Common myeloid progenitor, CD34-positive (primary cell): ENCODE measurements at places on chromosomes 12 and 14.
A peak's percentile ranks its signal among the peaks of the same experiment; 100 is the strongest.

DNA sequence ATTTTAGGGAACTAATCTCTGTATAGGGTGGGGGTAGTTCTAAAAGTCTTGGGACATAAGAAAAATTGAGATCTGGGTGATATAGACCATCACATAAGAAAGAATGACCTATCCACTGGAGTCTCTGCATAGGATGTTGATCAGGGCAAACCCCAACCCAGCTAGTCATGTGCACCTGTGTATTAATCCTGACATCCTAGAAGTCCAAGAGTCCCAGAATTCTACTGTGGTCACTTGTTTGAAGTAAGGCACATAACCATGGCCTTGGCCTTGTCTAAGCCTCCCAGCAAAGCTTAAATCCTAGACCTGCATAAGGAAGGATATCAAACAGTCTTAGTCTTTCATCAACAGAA, 334.1 kb upstream of the DCN start:
- no peaks in the 10 kb centered on the region for H3K36me3 ChIP-seq
- H3K4me1 ChIP-seq, result no peaks in the 10 kb centered on the region
- no peak overlapping the region for H3K27ac ChIP-seq

DNA sequence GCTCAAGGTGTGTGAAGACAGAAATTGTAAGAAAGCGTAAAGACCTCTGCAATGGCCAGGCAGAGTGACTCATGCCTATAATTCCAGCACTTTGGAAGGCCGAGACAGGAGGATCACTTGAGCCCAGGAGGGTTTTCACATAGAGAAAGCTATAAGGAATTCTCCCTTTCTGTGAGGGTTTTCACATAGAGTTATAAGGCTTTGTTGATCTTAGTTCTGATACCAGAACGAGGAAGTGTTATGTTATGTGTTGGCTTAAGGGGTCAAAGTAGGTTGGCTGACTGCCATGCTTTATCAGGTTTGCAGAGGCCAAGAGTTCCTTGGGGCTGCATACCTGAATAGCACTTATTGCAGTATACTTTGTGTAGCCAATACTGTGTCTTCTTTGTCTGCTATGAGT, 139.1 kb downstream of the ERC1 start:
- peaks cover 2% of the 10 kb centered on the region for H3K36me3 ChIP-seq
- H3K4me1 ChIP-seq, result peaks cover 3% of the 10 kb centered on the region
- H3K4me3 ChIP-seq, result no peak overlapping the region
- H3K27me3 ChIP-seq, result no peaks in the 10 kb centered on the region
- H3K27ac ChIP-seq, result no peak overlapping the region

GRCh38 chr12:12821975-12822374, 8.8 kb downstream of the DDX47 start:
- peaks cover 39% of the 10 kb centered on the region for H3K36me3 ChIP-seq
- H3K27me3 ChIP-seq, result no peaks in the 10 kb centered on the region
- no peak overlapping the region for H3K27ac ChIP-seq
- H3K4me1 ChIP-seq, result no peaks in the 10 kb centered on the region
- no peak for DNase-seq

DNA sequence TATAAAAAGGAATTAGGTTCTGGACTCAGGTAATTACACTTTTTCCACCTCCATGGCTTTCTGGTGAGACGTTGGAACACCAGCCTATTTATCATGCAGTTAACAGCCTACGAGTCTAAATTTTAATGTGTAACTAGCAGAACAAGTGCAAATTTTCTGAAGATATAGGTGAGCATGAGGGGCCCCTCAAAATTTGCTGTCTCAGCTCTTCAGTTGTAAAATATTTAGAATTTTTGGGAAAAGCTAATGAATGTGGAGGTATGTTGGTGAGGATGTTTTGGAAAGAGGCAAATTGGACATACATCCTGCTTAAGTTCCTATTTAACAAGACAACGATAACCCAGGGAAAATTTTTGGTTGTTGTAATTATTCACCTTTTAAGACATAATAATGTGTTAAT, 25.3 kb upstream of the BCAT1 start:
- no peak for DNase-seq
- H3K27me3 ChIP-seq, result no peaks in the 10 kb centered on the region
- no peaks in the 10 kb centered on the region for H3K4me1 ChIP-seq
- H3K27ac ChIP-seq, result no peak overlapping the region
- H3K36me3 ChIP-seq, result no peaks in the 10 kb centered on the region
- H3K4me3 ChIP-seq, result no peak overlapping the region

DNA sequence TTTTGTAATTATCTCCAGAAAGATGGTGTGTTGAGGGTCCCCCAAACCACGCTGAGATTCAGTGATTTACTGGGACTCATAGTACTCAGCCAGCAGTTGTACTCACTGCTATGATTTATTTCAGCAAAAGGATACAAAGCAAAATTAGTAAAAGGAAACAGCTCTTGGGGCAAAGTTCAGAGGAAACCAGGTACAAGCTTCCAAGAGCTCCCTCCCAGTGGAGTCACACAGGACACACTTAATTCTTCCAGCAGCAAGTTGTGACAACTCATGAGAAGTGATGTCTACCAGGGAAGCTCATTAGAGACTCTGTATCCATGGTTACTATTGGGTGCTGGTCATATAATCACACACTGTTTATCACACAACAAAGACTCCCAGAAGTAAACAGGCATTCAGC, 38.7 kb downstream of the TTC8 start:
- no peaks in the 10 kb centered on the region for H3K27me3 ChIP-seq
- no peaks in the 10 kb centered on the region for H3K4me1 ChIP-seq
- H3K36me3 ChIP-seq, result no peaks in the 10 kb centered on the region
- DNase-seq, result no peak

DNA sequence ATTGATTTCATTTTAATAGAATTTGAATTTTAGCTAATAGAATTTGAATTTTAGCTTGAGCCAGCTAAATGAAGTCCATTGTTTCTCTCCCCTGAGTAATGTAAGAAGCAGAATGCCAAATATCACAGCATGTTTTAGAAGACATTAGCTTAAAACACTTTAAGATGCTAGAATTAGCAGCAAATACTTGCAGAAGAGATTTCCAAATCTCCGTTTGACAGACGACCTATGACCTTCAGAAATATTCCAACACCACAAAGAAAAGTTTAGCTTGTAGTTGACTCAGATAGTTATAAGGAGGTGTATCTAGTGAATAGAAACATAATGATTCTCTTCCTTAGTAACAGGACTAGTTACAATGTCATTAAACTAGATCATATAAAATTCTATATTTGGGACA, 51.7 kb upstream of the MYF6 start:
- no peak for DNase-seq
- no peaks in the 10 kb centered on the region for H3K4me1 ChIP-seq
- H3K27ac ChIP-seq, result no peak overlapping the region

- DNase-seq, result peak; percentile 22
- H3K4me1 ChIP-seq, result peaks cover 22% of the 10 kb centered on the region
- no peak overlapping the region for H3K4me3 ChIP-seq
- peaks cover 6% of the 10 kb centered on the region for H3K36me3 ChIP-seq
- H3K27ac ChIP-seq, result no peak overlapping the region
Measured at GRCh38 chr12:65327207-65328076, 49.0 kb downstream of the MSRB3 start.

- no peak for DNase-seq
- H3K4me3 ChIP-seq, result peak overlapping the region; percentile 19
- H3K27me3 ChIP-seq, result no peaks in the 10 kb centered on the region
- H3K36me3 ChIP-seq, result no peaks in the 10 kb centered on the region
- peaks cover 45% of the 10 kb centered on the region for H3K4me1 ChIP-seq
Measured at GRCh38 chr14:35333264-35333730, 41.1 kb downstream of the PSMA6 start.

- H3K4me3 ChIP-seq, result no peak overlapping the region
- no peaks in the 10 kb centered on the region for H3K27me3 ChIP-seq
- DNase-seq, result no peak
- no peaks in the 10 kb centered on the region for H3K4me1 ChIP-seq
- no peak overlapping the region for H3K27ac ChIP-seq
Measured at GRCh38 chr12:125552295-125552694, 487.1 kb downstream of the AACS start.

GRCh38 chr12:104426926-104427546, 29.7 kb upstream of the CHST11 start:
- no peak for DNase-seq
- no peak overlapping the region for H3K27ac ChIP-seq
- no peaks in the 10 kb centered on the region for H3K27me3 ChIP-seq
- no peaks in the 10 kb centered on the region for H3K36me3 ChIP-seq
- no peaks in the 10 kb centered on the region for H3K4me1 ChIP-seq

- no peak overlapping the region for H3K27ac ChIP-seq
- no peak overlapping the region for H3K4me3 ChIP-seq
- DNase-seq, result no peak
- H3K27me3 ChIP-seq, result no peaks in the 10 kb centered on the region
- H3K4me1 ChIP-seq, result peaks cover 27% of the 10 kb centered on the region
Measured at GRCh38 chr12:48032597-48032996, 28.3 kb upstream of the COL2A1 start.

GRCh38 chr12:131607658-131608447, 103.0 kb upstream of the SFSWAP start:
- H3K27ac ChIP-seq, result no peak overlapping the region
- peaks cover 31% of the 10 kb centered on the region for H3K4me1 ChIP-seq
- H3K4me3 ChIP-seq, result no peak overlapping the region
- H3K36me3 ChIP-seq, result no peaks in the 10 kb centered on the region
- H3K27me3 ChIP-seq, result no peaks in the 10 kb centered on the region

DNA sequence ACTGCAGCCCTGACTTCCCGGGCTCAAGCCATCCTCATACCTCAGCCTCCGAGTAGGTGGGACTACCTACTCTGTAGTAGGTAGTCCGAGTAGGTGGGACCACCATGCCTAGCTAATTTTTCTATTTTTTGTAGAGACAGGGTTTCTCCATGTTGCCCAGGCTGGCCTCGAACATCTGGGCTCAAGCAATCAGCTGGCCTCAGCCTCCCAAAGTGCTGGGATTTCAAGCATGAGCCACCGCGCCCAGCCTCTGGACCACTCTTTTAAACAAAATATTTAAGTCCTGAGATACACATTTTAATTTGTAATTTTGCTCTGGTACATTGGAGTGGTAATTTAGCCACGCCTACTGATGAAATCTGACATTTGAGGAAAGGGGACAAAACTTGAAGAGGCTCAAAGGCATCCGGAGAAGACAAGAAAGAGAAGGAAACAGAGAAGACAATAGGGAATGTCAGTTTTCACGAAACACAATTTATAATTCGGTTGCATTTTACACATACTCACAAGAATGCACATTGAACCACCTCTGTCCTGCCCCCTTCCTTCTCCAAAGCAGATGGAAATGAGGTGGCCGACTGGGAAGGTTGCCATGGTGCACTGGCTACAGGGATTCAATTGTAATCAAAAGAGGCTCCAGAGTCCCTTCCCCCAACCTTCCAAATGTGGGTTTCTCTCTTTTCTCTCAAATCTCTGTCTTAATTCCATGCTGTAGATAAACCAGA, 9.7 kb upstream of the TUBA1A start:
- peaks cover 20% of the 10 kb centered on the region for H3K4me1 ChIP-seq
- no peak overlapping the region for H3K4me3 ChIP-seq
- H3K27ac ChIP-seq, result no peak overlapping the region
- DNase-seq, result no peak

GRCh38 chr12:65343801-65344200, 65.3 kb downstream of the MSRB3 start:
- no peak overlapping the region for H3K4me3 ChIP-seq
- H3K27me3 ChIP-seq, result no peaks in the 10 kb centered on the region
- DNase-seq, result no peak
- no peaks in the 10 kb centered on the region for H3K4me1 ChIP-seq
- no peaks in the 10 kb centered on the region for H3K36me3 ChIP-seq
- H3K27ac ChIP-seq, result no peak overlapping the region

- peaks cover 36% of the 10 kb centered on the region for H3K4me1 ChIP-seq
- no peak overlapping the region for H3K27ac ChIP-seq
- H3K36me3 ChIP-seq, result no peaks in the 10 kb centered on the region
- DNase-seq, result peak; percentile 95
Measured at GRCh38 chr14:22848351-22849164, 12.2 kb downstream of the MMP14 start.

GRCh38 chr12:131732-132495, 65.3 kb downstream of the IQSEC3 start:
- no peak for DNase-seq
- H3K36me3 ChIP-seq, result no peaks in the 10 kb centered on the region
- no peaks in the 10 kb centered on the region for H3K27me3 ChIP-seq
- H3K4me3 ChIP-seq, result no peak overlapping the region
- H3K4me1 ChIP-seq, result no peaks in the 10 kb centered on the region

DNA sequence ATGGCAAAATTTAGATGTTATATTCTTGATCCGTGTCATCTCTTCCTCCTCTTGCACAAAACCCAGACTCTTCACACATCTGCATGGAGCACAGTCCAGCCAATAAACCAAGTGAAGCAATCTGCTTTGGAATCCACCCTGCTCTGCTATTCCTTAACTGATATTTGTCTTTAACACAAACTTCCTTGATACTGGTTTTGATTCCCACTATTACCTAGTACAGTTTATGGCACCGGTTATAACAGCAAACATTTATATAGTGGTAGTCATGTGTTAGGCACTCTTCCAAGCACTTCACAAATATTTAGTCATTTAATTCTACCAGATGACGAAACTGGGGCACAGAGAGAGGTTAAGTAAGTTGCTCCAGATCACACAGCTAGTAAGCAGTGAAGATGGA, 12.5 kb downstream of the STYK1 start:
- no peak overlapping the region for H3K4me3 ChIP-seq
- no peak for DNase-seq
- H3K27me3 ChIP-seq, result no peaks in the 10 kb centered on the region
- H3K36me3 ChIP-seq, result peaks cover 4% of the 10 kb centered on the region
- no peaks in the 10 kb centered on the region for H3K4me1 ChIP-seq

DNA sequence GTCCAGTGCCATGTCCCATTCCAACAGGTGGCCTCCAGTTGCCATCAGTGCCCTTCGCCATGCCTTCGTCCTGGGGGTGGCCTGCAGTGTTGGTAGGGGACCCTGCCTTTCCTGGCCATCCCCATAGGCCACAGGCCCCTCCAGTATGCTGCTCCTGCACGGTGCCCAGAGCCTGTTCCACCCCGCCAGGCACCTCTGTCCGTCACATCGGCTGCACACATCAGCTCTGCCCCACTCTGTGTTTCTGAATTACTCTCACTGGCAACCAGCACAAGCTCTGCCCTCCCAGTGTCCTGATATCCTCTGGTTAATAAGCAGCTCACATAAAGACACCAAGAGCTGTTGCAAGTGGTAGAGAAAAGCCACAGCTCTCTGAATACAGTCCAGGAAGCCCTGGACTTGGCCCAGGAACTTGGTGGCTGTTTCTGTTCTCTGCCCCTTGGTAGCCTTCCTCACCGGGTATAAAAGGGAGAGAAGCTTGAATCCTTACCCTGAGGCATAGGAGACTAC, 31.3 kb upstream of the ATP2A2 start:
- no peak for DNase-seq
- peaks cover 14% of the 10 kb centered on the region for H3K4me1 ChIP-seq
- no peaks in the 10 kb centered on the region for H3K36me3 ChIP-seq
- no peak overlapping the region for H3K4me3 ChIP-seq
- H3K27ac ChIP-seq, result no peak overlapping the region
- no peaks in the 10 kb centered on the region for H3K27me3 ChIP-seq

DNA sequence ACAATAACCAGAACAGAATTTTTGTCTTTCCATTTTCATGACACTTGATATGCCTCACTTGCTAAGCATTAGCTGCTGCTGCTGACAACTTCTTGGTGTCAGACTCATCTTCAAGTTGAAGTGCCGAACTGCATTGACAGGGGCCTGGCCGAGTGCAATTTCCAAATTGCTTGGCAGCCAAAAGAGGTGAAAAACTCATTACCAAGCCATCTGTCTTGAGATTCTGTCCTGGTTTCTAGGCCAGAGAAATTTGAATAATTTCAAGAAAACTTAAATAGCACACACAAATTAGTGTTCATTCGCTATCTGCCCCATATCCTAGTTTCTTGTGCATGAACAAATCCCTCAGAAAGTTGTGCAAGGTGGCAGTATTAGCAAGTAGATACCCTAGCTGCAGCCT, 165.3 kb upstream of the RASSF8 start:
- no peak for DNase-seq
- no peaks in the 10 kb centered on the region for H3K27me3 ChIP-seq
- no peaks in the 10 kb centered on the region for H3K4me1 ChIP-seq
- H3K27ac ChIP-seq, result no peak overlapping the region
- no peak overlapping the region for H3K4me3 ChIP-seq
